ENCODE measurements at places on chromosomes 1 and 21. TPM values are rescaled to one million over a fixed set of nuclear protein-coding genes. Genes with fewer than 3 reads are reported as not detected.

GRCh38 chr1:179924268-179924667, 30.3 kb upstream of the CEP350 start:
- no peak for DNase-seq

GRCh38 chr1:52967666-52968065, 40.6 kb downstream of the SCP2 start:
- DNase-seq: no peak

GRCh38 chr1:19893687-19894086, 11.5 kb downstream of the OTUD3 start:
- DNase-seq: no peak

The C1QB gene
- total RNA-seq: 0.27 TPM

The ASAP3 gene
- 1.1 TPM for total RNA-seq

The MTARC2 gene
- 0.27 TPM for total RNA-seq

DNA sequence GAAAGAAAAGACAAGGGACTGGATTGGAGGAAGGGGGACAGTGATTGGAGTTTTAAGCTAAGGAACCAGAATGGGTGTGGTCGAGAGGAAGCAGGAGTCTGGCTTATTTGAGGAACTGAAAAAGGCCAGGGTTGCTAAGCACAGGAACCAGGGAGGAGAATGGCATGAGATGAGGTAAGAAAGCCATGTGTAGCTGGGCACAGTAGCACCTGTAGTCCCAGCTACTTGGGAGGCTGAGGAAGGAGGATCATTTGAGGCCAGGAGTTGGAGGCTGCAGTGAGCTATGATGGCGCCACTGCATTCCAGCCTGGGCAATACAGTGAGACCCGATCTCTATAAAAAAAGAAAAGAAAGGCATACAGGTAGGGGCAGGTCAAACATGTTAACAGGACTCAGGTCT, 8.1 kb upstream of the KHDRBS1 start:
- no peak for DNase-seq

The SPRR1B gene
- not detected for total RNA-seq

GRCh38 chr21:20169812-20170576, 828.2 kb upstream of the NCAM2 start:
- no peak for DNase-seq

DNA sequence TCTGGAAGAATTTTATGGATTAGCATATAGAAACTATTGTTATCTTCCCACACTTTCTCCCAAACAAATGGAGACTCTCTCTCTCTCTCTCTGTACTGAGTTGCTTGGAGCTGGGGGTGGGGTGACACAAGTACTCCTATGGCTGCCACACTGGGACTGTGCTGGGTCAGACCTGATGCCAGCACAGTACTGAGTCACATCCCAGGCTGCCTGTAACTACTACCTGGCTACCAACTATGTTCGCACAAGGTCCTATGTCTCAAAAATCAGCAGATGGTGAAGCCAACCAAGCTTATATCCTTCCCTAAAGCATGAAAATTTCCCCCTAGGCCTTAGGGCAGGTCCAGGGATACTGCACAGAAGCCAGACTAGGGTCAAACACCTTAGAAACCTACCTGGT, 66.6 kb downstream of the FAF1 start:
- DNase-seq: no peak

- no peak for DNase-seq
Measured at GRCh38 chr1:11281518-11282331, 8.7 kb downstream of the UBIAD1 start.

- DNase-seq: no peak
Measured at GRCh38 chr1:28965271-28965870, 51.0 kb downstream of the EPB41 start.

DNA sequence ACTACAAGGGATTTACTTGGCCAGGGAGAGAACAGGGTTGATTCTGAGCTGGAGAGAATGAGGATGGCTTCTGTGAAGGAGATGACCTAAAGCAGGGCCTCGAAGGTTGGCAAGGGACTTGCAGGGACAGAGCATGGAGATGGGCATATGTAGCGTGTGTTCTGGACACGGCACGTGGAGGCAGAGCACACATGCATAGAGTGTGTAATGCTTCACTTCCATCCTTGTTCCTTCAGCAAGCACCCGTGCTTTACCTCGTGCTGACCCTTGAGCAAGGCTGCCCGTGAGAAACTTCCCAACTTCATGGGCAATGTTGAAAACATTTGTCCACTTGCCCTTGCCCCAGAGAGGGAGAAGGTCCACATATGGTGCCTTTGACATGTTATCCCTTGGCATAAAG, 33.1 kb downstream of the NFIA start:
- no peak for DNase-seq

DNA sequence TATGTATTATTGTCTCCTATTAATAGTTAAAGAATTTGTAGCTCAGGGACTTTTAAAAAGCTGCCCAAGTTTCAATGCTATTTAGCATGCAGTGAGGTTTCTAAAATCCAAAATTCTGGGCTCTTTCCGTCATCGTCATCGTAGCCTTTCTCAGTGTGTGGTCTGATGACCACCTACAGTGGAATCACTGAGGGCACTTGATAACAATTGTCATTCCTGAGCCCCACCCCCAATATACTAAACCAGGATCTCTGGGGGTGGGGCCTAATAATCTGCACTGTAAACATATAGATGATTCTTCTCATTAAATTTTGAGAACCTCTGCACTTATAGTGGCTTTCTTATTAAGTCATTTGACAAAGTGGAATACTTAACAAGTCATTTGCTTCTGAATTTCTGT, 674.8 kb downstream of the PLPP3 start:
- DNase-seq: no peak

- no peak for DNase-seq
Measured at GRCh38 chr1:21264898-21265297, 25.4 kb downstream of the ECE1 start.

DNA sequence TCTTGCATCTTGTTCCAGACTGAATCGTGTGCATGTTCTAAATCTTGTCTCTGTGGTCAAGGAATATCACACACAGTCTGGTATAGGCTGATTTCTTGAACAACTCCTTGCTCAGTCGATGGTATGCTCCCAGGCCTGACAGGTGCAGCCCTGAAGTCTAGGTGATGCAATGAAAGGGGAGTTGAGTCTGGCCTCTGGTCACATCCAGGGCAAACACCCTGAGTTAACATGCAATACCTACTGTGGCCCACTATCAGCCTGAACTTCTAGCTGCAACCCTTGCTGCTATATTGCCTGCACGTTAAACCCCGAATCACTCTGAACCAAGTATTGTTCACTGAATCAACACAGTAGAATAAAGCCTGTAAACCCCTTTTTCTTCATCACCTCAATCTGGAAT, 303.4 kb downstream of the USP25 start:
- DNase-seq: no peak

DNA sequence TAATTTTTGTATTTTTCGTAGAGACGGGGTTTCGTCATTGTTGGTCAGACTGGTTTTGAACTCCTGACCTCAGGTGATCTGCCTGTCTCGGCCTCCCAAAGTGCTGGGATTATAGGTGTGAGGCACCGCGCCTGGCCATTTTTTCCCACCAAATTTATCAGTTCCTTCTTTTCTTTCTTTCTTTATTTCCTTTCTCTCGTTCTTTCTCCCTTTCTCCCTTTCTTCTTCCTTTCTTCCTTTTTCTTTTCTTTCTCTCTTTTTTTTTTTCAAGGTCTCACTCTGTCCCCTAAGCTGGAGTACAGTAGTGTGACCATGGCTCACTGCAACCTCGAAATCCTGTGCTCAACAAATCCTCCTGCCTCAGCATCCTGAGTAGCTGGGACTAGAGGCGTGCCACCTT, 26.4 kb downstream of the MFSD2A start:
- no peak for DNase-seq

GRCh38 chr21:37199057-37199924, 67.8 kb downstream of the VPS26C start:
- no peak for DNase-seq

The OR2AK2 gene
- total RNA-seq: 3.2 TPM

The HP1BP3 gene
- 104 TPM for total RNA-seq

- no peak for DNase-seq
Measured at GRCh38 chr1:197987294-197987693, 70.1 kb downstream of the LHX9 start.

- DNase-seq: no peak
Measured at GRCh38 chr1:102550729-102551384, 554.1 kb upstream of the OLFM3 start.

The TSSK3 gene
- 0.27 TPM for total RNA-seq

The SLC6A17 gene
- total RNA-seq: not detected

DNA sequence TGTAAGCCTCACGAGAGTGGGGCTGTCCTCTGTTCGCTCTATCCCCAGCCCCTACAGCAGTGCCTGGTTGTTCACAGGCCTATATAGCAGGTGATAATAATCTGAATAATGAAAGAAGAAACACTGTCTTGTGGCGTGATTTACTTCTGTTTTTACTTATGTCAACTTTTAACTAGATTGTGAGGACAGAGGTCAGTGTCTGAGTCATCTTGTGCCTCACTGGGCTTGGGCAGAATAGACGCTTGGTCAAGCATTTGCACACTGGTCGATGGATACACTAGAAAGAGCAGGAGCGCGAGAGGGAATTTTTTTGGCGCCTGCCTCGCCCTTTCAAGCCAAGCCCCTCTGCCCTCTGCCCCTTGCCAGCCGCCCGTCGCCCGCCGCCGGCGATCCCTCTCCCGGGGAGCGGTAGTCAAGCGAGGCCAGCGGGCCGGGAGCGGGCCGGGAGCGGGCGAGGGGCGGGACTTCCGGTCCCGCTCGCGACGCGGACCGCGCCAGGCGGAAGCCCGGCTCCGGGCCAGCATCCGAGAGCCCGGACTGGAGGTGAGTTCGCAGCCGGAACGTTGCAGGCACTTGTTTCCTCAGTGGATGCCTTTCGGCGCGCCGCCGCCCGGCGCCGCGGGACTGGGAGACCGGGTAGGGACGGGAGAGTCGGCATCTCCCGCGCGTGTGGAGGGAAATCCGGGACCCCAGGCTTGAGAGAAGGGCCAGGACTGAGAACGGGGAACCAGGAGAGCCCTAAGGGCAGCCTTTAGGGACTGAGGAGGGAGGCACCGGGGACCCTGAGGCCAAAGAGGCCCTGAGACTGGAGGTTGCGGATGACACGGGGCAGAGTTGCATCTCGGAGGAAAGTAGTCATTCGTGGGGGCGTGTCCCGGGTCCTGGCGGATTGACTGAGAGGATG, at the start of gene DISP1:
Gene DISP1, plus strand, starts transcription at position 504 of the 904 bp plus-strand sequence. CDS start 127,785 bp downstream, outside the sequence.
- DNase-seq: peak; percentile 69

- DNase-seq: peak; percentile 79
Measured at GRCh38 chr1:8423692-8424538, 106.0 kb downstream of the SLC45A1 start.

DNA sequence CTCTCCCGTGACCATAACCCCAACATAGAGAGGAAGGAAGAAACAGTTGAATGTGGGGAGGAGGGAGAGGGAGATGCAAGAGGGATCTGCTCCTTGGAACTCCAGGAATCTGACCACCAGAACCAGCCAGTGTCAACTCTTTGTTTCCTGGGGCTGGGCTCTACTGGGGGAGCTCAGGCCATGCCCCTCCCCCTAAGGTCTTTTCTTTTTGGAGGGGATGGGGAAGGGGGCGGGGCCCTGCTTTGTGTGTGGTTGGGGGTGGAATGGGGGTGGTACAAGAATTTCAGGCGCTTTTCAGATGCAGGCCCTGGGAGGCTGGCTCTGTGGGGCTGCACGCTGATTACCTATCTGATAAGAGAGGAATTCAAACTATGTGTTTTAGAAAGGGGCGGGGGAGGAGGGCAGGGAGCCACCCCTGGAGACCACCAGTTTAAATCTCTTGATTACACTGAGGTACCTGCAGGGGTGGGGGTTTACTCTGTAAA, 8.3 kb downstream of the LIN28A start:
- no peak for DNase-seq

The C1orf141 gene
- not detected for total RNA-seq

The GSTM5 gene
- 0.27 TPM for total RNA-seq

- DNase-seq: peak; percentile 93
Measured at GRCh38 chr1:235917267-235917811, 50.6 kb upstream of the LYST start.

The KCNJ15 gene
- under 0.01 TPM for total RNA-seq

The FCGR3A gene
- total RNA-seq: 1.6 TPM

DNA sequence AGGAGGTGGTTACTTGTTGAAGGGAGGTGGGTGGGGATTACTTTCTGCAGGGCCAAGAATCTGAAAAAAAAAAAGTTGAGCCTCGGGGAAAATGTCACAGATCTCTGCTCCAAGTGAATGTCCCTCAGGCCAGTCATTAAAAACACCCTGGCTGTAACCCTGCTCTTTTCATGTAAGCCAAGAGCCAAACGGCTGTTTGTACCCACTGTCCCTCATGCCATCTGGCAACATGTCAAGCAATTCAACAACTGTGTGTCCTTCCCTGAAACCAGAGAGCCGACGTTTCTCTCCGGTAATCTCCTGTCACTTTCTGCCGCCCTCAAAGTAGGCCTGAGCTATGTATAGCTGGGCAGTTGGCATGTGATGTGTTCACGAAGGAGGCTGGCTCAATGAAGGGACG, 14.7 kb downstream of the CASQ2 start:
- DNase-seq: no peak

DNA sequence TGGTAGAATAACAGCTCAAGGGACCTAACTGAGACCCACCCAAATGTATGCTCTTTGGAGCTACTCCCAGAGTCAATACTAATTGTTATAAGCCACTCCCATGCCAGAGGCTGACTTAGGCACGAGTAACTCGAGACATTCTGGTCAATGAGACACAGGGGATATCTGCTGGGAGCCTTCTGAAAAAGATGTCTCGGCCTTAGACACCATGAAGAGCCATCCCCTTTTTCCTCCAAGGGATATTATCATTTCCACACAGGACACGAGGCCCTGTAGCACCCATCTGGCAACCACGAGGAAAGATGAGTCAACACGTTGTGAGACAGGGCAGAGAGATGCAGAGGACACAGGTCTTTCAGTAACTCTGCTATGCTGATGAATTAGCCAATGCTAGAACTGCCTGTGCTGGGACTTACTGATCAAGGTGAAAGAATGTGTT, 30.7 kb downstream of the ITPKB start:
- no peak for DNase-seq

Data from hematopoietic multipotent progenitor cell (in vitro differentiated cells).